T-helper 17 cell (primary cell): ENCODE measurements at places on chromosomes 13 and 19.
A peak's percentile ranks its signal among the peaks of the same experiment; 100 is the strongest.

- no peak for DNase-seq
These were observed 22.6 kb downstream of the TMPRSS9 start for GRCh38 chr19:2382530-2383222.

- no peak for DNase-seq
These were observed 183.9 kb upstream of the SLC10A2 start for GRCh38 chr13:103250071-103250470.

DNA sequence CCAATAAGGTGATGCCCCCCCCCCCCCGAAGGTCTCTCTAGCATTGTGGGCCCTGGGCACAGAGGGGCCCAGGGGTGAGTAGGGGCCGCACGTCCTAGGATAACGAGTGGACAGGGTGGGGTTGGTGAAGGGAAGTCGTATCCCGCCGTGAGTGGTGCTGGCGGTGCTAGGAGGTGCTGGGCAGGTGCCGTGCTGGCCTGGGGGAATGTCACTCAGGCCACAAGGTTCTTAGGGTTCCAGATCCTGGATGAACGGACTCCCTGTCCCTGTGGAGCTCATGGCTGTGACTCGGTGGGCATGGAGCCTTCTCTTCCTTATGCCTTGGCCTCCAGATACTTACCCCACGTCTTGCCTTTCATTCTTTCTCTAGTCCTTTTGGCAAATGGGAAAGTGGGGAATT lies 157.4 kb upstream of the SOX1 start:
- no peak for DNase-seq

DNA sequence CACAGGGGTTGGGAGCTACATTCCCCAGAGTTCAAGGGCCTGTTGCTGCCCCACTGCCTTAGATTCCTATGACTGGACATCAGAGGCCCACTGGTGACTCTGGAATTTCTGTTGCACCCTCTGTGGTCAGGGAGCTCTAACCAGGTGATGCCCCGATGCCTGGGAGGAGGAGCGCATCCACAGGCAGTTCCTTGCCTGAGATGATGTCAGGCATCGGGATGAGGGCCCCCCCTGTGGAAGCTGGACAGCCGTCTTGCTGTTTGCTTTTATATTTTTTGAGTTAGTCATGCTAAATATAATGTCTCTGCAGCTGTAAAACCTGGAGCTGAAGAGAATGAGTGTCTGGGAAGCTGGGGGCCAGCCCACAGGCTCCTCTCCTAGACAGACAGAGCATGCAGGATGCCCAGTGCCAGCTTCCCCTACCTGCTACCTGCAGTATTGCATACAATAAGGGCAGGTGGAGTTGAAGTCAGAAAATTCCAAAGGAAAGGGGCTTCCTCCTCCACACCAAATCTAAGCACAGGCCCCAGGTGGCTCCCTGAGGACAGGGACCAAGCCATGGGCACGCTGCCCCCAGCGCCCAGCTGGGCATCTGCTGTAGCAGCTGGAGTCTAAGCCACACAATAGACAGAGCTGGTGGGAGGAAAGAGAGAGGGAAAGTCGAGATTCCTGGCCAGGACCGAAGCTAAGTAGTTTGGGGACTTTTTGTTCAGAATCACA lies 16.2 kb downstream of the COL4A2 start:
- DNase-seq = no peak

DNA sequence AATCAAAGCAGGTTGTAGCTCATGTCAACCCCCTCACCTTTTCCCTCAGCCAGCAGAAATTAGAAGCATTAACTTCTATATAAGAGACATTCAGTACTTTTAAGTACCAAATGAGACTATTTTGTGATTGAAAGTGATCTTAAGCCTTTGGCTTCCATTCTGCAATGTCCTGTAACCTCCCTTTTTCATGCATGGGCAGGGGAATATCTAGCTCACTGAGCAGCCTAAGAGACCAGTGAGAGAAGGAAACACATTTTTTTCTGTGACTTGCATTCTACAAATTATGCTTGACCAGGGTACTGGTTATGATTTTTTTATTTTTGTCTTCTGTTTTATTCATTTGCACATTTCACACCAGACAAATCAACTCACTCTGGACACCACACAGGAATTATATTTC lies 369.6 kb downstream of the KCTD12 start:
- no peak for DNase-seq

DNA sequence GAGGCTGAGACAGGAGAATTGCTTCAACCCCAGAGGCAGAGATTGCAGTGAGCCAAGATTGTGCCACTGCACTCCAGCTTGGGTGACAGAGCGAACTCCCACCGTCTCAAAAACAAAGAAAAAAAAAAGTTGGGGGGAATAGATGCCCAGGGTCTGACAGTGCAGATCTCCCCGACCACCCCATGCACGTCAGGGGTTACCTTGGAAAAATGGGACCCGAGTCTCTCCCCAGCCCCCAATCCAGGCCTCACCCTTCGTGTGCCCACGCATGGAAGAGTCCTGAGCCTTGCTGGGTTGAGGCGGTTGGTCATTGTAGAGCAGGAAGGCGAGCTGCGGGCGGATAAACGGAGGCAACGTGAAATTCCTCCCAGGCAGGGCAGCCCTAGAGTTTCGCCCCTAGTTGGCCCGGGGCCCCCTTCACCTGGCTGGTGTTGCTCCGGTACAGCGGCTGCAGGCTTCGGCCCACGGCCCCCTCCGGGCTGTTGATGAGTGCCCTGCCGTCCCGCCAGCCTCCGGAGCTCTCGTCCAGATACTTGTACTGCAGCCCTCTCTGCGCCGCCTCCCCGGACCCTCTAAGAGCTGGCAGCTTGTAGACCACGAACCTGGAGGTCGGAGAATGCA lies 588 bp downstream of the DNASE2 start:
- DNase-seq = no peak

DNA sequence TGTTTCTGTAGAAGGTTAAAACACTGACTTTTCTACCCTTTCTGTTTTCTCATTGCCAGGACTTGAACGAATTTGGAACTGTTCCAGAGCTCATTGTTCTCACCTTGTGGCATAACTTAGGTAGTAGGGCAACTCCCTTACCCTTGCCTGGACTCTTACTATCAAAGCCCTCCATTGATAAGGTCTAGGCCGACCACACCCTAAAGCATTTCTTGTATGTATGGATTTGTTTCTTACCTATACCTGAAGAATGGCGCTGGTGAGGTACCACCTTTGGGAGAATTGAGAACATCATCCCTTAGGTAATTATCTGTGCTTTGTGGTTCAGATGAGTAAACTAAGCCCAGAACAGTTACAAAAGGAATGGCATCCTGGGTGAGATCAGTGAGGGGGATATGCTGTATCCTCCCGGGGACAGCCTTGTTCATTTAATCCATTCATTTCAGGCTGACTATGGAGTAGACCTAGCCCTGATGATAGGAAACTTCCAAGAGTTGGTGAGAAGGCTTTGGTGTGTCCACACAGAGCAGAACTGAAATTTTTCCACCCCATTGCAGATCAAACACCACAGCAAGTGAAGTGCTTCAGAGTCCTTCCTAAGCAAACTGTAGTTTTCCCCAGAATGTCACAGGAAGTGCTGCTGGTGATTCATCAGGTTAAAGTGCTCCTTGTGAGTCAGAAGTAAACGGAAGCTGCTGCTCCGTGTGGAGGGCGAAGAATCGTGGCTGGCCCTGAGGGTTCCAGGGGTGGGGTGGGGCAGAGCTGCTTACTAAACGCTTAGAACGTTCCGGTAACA lies 113.0 kb downstream of the TEX26 start:
- peak; percentile 42 for DNase-seq

DNA sequence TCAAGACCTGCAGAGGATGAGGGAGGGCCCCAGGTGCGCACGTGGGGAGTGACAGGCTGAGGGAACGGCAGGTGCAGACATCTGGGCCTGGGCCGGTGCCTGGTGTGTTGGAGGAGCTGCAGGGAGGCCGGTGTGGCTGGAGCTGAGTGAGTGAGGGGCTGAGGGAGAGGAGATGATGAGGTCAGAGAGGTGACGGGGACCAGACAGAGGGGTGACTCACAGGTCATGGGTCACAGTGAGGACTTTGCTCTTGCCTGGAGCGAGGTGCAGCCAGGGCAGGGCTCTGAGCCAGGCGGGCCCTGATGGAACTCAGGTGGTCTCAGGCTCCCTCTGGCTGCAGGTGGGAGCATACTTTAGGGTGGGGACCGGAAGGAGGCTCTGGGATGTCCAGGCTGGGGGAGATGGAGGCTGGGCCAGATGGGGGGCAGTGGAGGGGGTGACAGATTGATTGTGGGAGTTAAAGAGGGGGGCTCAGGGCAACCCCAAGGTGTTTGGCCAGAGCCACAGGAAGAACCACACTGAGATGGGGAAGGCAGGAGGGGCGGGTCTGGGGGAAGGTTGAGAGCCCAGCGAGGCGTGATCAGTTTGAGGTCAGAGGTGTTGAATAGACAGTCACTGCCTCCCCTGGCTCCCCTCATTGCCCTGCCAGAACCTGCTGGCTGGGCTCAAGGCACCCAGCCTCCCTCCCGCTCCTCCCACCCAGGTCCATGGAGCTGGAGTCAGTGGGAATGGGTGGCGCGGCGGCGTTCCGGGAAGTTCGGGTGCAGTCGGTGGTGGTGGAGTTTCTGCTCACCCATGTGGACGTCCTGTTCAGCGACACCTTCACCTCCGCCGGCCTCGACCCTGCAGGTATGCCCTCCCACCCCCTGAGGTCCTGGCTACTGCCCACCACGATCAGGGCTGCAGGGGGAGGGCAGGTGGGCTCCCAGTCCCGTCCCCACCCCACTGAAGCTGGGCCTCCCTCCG lies 8.4 kb downstream of the ARHGAP33 start:
- no peak for DNase-seq

- DNase-seq = peak; percentile 44
These were observed at the start of gene IFI30 for GRCh38 chr19:18173572-18174288. Gene IFI30 (plus strand): TSS chr19:18173813. CDS start chr19:18173842, 29 bp downstream.

- DNase-seq = no peak
These were observed 6.5 kb upstream of the LTBP4 start for GRCh38 chr19:40594657-40595091.

DNA sequence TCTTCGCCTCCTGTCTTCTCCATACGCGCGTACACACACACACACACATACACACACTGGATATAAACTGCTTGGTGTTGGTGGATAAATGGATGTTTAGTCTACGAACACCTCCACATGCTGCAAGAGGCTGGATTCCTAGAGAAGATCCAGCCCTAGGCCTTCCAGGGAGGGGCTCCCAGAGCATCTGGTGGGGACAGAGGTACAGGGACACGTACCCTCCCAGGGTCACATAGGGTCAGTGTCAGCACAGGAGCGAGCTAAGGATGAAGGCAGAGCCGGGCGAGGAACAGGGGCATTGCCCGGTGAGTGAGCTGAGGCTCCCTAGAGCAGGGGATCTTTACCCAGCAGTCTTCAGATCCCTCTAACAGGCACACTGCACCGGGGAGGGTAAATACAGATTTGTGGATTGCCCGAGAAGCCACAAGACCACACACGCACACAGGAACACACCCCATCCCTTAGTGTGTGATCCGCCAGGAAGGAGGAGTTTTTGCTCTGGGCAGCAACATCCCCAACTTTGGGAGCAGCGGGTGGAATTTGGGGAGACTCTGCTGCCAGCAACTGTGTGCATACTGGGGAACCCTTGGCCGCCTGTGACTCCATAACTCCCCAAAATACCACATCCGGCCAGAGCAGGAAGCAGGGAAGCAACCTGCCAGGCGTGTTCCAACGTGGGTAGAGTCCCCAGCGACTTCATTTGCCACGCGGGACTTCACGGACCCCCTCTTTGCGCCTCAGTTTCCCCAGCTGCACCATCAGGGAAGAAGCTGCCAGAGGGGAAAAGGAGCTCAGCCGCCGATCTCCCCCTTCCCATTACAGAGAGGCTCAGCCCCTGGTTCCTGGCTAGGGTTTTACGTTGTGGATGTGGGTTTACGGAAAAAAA lies 5.8 kb upstream of the TLE2 start:
- no peak for DNase-seq

DNA sequence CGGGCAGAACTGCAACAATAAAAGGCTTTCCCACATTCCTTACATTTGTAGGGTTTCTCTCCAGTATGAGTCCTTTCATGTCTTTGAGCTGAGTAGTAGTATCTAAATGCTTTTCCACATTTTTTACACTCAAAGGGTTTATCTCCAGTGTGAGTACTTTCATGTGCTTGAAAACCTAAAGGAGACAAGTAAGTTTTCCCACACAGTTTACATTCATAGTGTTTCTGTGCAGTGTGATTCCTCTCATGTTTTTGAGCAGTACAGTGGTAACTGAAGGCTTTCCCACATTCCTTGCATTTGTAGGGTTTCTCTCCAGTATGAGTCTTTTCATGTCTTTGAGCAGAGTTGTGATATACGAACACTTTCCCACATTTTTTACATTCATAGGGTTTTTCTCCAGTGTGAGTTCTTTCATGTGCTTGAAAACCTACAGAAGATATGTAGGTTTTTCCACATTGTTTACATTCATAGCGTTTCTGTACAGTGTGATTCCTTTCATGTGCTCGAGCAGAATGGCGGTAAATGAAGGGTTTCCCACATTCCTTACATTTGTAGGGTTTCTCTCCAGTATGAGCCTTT lies 47.0 kb downstream of the ZNF44 start:
- no peak for DNase-seq

DNA sequence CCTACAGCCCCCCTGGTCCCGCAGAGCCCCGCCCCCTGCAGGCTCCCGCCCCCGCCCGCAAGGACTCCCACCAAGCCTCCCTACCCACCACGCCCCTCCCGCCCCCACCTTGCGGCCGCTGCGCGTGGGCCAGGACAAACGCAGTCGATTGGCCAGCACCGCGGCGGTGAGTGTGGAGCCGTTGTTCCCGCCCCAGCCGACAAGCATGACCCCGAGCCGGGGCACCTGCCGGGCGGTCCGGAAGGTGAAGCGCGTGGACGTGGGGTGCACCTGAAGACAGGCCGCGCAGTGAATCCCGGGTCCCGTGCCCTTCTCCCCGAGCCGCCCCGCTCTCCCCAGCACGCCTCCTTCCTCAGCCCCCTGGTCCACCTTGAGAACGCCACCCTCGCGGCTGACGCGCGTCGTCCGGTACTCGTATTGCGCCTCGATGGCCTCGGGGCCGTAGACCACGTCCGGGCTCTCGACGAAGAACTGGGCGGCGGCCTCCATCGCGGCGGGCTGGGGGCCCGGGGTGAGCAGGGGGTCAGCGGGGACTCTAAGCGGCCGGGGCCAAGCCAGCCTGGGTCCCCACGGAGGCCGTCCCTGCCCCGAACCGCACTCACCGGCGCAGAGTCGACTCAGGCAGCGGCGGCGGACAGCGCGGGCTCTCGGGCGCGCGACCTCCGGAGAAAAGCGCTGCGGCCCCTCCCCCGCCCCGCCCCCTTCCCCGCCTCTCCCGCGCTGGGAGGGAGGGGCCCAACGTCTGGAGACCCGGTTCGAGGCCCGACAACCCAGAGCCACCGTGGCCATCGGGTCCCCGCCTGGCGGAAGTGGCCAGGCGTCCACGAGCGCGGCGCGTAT lies at the start of gene ISYNA1:
Gene ISYNA1 (minus strand): TSS at position 643 of the 840 bp plus-strand sequence. CDS start 154 bp downstream, at position 489.
- DNase-seq = peak; percentile 51

- no peak for DNase-seq
These were observed 58.2 kb upstream of the USE1 start for GRCh38 chr19:17156947-17157302.

DNA sequence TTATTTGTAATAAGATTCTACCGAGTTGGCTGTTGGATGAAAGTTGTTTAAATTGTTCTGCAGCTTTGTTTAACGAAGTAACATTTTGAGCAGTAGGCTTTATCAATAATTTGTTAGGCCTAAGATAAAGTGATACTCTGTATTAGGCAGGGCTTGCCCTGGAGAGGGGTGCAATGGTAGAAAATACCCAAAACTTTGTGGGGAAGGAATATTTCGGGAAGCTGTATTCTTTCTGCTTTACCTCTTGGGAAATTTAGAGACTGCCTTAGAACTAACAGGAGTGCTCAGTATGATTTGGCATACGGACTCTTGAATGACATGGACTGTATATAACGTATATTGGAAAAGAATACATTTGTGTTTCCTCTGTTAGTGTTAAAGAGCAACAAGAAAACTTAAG lies 2.5 kb downstream of the PDS5B start:
- DNase-seq = no peak
